Cortex of kidney (tissue), 1 donor: ENCODE measurements at places on chromosomes 12 and 14.

GRCh38 chr12:108722992-108723766, 8.1 kb downstream of the CORO1C start:
- no peak for DNase-seq

DNA sequence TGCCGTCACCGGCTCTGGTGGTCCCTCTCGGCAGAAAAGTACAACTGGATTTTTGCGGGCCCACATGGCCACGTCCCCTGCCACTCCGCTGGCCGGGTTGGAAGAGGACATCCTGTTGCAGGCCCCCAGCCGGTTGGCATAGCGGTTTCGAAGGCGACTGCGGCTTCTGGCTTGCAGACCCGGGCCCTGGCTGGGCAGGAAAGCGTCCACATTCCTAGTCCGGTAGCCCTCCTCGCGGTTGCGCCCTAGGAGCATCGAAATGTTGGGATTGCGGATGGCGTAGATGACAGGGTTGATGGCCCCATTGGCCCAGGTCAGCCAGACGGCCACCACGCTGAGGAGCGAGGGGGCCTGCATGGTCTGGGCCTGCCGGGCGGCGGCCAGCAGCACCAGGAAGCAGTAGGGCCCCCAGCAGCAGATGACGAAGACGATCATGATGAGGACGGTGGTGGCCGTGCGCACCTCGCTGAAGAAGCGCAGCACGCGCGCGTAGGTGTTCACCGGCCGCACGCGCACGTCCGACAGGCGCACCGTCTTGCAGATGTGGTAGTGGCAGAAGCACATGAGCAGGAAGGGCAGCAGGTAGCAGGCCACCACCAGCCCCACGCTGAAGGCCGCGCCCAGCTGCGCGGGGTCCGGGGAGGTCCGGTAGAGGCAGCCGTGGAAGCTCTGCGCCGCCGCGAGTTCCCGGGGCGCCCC, 1.2 kb downstream of the GPR135 start:
- DNase-seq = no peak

- no peak for DNase-seq
Measured at GRCh38 chr12:32893458-32893857, 3.1 kb downstream of the PKP2 start.

- no peak for DNase-seq
Measured at GRCh38 chr12:56020423-56021184, at the start of gene IKZF4. Gene IKZF4 (plus strand): TSS chr12:56021043. CDS start chr12:56021494, 451 bp downstream.

DNA sequence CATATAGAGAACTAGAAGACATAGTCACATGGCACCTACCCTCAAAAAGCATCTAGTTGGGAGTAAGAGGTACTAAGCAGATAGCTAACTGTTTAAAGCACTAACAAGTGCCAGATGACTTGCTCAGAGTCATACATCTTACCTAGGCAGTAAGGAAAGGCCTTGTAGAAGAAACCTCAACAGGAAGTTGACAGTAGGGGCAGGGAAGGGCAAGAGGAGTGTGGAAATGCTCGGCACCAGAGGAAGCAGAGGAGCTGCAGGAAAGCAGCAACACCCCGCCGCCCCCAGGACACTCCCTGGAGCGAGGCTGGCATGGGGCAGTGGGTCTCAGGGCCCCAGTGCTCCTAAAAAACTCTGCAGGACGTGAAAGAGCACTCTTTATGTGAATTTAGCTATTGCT, 92.9 kb downstream of the PPP2R5C start:
- DNase-seq = no peak

GRCh38 chr14:33589334-33589733, 361.5 kb downstream of the EGLN3 start:
- no peak for DNase-seq

DNA sequence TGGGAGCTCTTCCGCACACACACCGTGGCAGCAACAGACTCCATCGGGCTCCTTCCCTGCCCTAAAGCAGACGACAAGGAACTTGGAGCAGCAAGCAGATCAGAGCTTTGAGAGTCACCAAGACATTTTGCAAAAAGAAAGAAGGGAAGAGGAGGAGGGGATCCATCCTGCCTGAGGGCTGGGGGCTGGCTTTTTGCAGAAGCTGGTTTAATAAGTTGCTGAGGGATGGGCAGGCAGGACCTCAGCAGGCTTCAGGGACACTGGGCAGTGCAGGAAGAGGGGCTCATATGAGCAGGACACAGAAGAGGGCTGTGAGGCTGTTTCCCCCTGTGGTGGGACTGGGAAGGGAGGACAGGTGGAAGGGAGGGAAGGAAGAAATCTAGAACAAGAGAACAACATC, 133.4 kb upstream of the GSC start:
- DNase-seq = no peak
